ENCODE measurements at places on chromosomes 11 and 22.

- DNase-seq, result no peak
Observed at GRCh38 chr22:32776802-32777201, 24.7 kb upstream of the TIMP3 start.

GRCh38 chr11:44725016-44725685, 1.6 kb upstream of the TSPAN18 start:
- no peak for DNase-seq

DNA sequence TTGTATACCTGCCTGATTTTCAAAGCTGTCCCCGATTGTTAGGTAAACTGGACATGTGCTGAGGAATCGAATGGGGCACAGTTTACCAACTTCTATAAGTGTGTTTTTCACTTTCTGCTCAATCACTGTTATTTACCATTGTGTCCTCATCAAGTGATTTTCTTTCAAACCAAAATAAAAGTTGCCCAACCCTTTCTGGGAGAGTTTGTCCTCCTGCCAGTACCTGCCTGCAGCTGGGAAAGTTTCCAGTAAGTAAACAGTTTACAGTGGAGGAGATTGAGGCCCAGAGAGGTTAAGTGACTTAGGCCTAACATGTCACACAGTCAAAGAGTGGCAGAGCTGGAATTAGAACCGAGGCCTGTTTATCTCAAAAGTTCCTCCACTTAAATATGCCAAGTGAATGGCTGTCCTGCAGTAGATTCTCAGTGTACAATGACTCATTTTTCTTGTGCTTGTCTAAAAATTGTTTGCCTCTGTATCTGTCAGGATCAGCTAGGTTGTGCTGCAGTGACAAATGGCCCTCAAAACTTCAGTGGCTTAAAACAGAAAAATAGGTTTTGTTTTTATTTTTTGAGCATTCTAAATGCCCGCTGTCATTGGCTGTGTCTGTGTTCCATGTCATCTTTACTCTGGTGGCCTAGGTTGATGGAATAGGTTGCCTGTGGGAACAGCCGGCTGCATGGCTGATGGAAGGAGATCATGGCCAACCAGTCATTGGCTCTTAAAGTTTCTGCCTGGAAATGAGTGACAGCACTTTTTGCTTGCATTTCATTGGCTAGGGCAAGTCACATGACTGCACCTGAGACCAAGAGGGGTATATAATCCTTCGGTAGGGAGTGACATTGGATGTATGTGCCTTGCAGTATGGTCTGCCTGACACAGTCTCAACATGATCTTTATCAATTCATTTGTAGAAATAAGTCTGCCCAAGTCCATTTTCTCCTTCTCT, 61.8 kb upstream of the CRYBB3 start:
- DNase-seq, result no peak

- no peak for DNase-seq
Observed at GRCh38 chr22:45548991-45549761, 46.5 kb downstream of the FBLN1 start.

GRCh38 chr11:70555078-70555477, 156.7 kb downstream of the CTTN start:
- no peak for DNase-seq

GRCh38 chr11:55669376-55669775, 7.4 kb downstream of the OR4C6 start:
- no peak for DNase-seq

GRCh38 chr11:113752932-113753331, 20.6 kb downstream of the ZW10 start:
- DNase-seq, result no peak

DNA sequence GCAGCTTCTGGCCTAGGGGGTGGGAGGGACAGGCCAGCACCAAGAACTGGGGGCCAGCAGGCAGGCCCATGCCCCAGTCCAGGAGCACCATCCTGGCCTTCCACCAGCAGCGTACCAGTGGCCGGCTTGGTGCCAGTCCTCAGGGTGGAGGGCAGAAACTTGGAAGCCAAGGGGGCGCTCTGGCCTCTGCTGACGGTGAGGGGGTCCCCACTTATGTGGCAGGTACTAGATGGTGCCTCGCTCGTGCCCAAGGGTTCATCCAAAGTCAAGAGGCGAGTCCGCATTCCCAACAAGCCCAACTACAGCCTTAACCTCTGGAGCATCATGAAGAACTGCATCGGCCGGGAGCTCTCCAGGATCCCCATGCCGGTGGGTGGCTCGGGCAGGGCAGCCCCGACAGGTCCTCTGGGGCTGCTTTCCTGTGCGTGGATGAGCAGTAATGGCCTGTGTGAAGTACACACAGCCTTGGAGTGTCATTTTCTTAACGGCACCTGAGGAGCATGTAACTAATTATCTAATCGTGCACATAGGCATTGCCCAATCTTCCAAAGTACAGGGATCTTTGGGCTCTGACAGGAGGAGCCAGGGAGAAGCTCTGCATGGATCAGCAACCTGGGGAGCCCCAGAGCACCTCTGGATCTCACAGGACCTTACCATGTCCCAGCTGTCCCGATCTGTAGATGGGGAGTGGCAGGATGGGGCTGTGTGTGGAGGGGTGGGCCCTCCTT, 79.1 kb downstream of the MORC2 start:
- DNase-seq, result no peak

GRCh38 chr11:111785886-111786412, 19.8 kb upstream of the PPP2R1B start:
- DNase-seq, result no peak

GRCh38 chr22:49664891-49665290, 162.8 kb downstream of the BRD1 start:
- no peak for DNase-seq

DNA sequence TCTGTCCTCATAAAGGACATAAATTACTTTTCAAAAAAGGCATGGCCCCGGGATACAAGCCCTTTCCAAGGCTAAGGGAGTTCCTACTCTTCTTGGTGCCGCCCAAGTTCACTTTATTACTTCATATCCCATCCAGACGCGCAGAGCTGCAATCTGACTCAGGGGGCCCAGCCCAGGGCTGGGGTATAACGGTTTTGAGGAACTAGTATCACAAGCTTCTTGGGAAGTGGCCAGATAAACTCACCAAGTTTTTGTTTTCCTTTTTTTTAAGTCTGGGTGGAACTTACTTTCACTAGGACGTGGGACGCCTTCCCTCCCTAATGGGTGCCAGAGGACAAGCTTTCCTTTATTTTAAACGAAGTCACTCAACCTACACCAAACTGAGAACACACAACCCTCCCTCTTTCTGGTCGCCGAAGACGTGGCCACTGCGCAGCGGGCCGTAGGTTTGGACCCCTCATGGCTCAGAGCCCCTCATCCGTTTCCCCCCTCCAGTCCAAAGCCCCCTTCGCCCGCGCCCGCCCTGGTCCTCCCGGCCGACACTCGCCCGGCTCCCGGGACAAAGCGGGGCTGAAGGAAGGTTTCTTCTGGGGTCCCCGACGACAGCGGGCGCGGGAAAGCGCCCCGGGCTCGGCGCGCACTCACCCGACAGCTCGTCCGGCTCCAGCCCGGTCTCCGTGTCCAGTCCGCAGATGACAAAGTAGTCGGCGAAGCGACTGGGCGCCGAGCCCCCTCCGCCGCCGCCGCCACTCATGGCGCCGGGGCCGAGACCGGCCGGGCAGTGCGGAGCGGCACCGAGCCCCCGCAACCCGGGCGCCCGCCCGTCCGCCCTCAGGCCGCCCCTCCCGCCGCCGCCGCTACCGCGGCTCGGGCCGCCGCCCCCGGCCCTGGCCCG, 587 bp downstream of the DENND5A start:
- peak; percentile 22 for DNase-seq

- DNase-seq, result no peak
Observed at GRCh38 chr11:28524098-28524497, 415.9 kb downstream of the METTL15 start.

DNA sequence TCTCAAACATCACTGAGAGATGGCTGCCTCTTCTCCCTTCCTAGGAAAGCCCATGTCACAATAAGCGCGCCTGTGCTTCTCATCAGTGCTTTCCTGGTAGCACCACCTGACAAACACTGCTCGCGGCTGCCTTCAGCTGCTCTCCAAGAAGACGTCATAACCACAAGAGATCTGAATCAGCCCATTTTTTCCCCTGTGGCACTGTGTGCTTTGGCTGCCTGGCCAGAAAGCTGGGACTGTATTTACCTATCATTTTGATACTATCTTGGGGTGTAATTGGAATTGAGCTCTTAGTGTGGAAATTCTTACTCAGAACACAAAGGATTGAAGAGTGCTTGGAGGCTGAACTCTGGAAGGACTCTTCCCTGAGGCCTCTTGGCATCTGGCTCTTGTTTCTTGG, 50.3 kb upstream of the EHF start:
- no peak for DNase-seq

DNA sequence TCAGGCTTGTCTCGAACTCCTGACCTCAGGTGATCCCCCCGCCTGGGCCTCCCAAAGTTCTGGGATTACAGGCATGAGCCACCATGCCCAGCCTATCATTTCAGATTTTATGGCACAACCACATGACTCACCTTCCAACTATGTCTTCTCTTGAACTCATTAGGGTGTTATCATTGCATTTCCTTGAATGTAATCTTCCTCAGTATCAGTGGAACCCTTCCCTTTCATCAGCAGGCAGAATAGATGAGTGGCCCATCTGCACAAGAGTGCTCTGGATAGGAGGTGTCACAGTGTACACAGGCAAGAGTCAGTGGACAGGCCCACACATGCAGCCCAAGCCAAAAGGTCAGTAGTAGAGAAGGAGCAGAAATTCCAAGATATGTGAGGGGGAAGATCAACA, 29.1 kb upstream of the AQP11 start:
- DNase-seq, result no peak

- DNase-seq, result no peak
Observed at GRCh38 chr11:76455331-76455730, 10.5 kb downstream of the EMSY start.

GRCh38 chr11:5123802-5124521, 14.2 kb downstream of the OR52A5 start:
- DNase-seq, result no peak

GRCh38 chr11:92572559-92572958, 347.9 kb downstream of the FAT3 start:
- no peak for DNase-seq

DNA sequence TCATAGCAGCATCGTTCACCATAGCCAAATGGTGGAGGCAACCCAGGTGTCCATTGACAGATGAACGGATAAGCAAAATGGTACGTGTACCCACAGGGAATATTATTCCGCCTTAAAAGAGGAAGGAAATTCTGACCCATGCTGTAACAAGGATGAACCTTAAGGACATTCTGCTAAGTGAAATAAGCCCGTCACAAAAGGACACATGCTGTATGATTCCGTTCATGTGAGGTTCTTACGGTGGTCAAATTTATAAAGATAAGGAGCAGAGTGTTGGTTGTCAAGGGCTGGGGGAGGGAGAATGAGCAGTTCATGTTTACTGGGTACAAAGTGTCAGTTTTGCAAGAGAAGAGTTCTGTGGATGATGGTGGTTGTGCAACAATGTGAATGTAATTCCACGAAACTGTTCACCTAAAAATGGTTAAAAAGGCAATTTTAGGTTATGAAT, 26.3 kb downstream of the APOL1 start:
- no peak for DNase-seq

GRCh38 chr22:17607891-17608521, 20.5 kb downstream of the ATP6V1E1 start:
- no peak for DNase-seq

DNA sequence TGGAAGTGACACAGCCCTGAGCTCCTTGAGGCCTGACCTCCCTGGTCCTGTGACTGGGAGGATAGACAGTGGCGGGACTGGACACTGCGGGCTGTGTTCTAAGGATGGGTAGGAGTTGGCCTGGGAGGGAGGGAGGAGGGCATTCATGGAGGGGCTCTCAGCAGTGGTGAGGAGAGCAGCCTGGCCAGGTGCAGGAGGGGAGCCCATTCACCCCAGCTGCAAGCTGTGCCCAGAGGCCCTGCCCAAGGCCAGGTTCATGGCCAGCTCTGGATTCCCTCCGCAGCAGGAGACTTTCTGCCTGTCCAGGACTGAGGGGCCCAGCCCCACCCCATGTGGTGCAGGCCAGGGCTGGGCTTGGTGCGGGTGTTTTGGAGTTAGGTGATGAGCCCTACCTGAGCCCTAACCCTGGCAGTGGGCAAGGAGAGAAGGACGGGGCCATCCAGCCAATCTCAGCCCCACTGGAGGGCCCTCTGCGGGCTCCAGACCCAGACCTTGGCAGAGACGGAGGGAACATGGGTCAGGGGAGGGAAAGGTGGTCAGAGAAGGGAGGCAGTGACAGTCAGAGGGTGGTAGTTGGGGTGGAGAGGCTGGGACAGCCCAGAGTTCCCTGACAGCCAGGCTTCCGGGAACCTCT, 26.8 kb downstream of the CACNA1I start:
- no peak for DNase-seq

DNA sequence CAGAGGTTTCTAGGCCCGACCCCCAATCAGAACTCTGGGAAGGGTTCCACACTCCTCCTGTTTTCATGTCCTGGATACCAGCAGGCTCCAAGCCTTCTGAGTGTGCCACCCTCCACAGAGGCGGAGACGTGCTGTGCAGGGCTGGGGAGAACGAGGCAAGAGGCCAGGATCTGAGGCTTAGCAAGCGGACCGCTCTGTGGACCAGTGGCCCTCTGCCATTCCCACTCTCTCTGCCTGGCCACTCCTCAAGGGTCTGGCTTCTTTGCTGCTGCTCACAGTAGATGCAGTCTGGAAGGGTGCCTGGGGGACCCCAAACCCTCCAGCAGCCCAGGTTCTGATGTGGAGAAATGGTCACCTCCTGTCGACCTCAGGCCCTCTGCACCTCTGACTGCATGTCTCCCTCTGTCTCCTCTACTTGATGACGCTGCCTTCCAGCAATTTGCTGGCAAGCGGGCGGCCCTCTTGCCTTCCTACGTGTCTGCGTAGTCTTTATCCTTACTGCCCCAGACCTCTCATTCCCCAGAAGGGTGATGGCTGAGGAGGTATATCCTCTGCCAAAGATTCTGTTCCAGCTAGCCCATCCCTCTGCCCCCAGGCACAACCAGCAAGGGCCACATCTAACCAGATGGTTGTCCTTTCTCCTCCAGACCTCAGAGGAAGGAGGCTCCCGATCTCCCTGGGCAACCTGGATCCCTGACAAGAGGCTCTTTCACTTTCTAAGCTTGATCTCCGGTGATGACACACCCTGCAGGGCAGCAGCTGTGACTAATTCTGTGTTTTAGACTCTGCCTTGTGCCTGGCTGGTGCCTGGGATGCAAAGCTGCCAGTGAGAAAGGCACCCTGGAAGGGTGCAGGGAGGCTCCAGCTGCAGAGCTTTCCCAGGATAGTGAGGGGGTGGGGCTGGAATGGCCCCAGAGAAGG, 87.3 kb downstream of the NAT10 start:
- no peak for DNase-seq

DNA sequence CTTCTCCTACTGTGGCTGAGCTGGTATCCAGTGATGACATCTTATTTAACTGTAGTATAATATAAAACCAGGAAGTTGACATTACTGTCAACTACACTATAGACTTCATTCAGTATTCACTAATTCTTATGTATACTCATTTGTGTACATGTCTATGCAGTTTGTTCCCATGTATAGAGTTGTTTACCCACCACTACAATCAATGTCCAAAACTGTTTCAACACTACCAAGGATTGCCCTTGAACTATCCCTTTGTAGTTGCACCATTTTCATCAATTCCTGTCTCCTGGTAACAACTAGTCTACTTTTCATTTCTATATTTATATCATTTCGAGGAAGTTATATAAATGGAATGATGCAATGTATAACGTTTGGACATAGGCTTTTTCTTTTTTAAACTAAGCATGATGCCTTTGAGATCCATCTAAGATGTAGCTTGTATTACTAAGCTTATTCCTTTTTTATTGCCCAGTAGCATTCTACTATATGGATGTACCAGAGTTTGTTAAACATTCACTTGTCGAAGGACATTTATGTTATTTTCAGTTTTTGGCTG, 39.2 kb downstream of the TMEM135 start:
- DNase-seq, result no peak

GRCh38 chr11:33790040-33790439, 15.7 kb upstream of the FBXO3 start:
- DNase-seq, result no peak

- DNase-seq, result no peak
Observed at GRCh38 chr22:50600538-50600937, at the start of gene MAPK8IP2. TSS of gene MAPK8IP2 (plus strand) at chr22:50600793. CDS start at chr22:50600819, 26 bp downstream.

Measured in amygdala (tissue), 56 donors.